CD8-positive, alpha-beta memory T cell (primary cell): ENCODE measurements at places on chromosomes 4 and X.

DNA sequence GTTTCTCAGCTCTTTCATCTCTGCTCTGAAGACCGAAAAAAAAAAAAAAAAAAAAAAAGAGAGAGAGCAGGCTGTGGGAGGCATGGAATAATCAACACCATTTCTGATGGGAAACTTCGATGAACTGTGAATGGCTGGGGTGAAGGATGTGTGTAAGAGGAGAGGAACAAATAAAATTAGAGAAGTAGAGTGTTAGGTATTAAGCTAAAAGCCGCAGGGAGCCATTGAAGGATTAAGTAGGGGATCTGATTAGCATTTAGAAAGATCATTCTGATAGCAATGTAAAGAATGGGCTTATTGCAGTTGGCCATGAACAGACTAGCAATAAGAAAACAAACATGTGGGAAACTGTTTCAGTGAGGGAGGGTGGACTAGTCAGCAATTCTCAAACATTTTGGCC lies 33.6 kb upstream of the JADE1 start:
- H3K27ac ChIP-seq = no peak overlapping the region
- DNase-seq = no peak
- no peaks in the 10 kb centered on the region for H3K36me3 ChIP-seq
- no peak overlapping the region for H3K4me3 ChIP-seq
- no peaks in the 10 kb centered on the region for H3K4me1 ChIP-seq

- H3K36me3 ChIP-seq = no peaks in the 10 kb centered on the region
- no peaks in the 10 kb centered on the region for H3K27me3 ChIP-seq
- DNase-seq = no peak
- no peaks in the 10 kb centered on the region for H3K4me1 ChIP-seq
These were observed 217.3 kb upstream of the TAPT1 start for GRCh38 chr4:16443504-16444088.

- DNase-seq = no peak
- H3K36me3 ChIP-seq = no peaks in the 10 kb centered on the region
- H3K27me3 ChIP-seq = no peaks in the 10 kb centered on the region
- H3K4me3 ChIP-seq = no peak overlapping the region
These were observed 198.9 kb downstream of the MID1IP1 start for GRCh38 chrX:38999967-39000745.

GRCh38 chr4:52643785-52644244 lies 15.3 kb downstream of the USP46 start:
- H3K36me3 ChIP-seq = no peaks in the 10 kb centered on the region
- no peaks in the 10 kb centered on the region for H3K27me3 ChIP-seq
- no peaks in the 10 kb centered on the region for H3K4me1 ChIP-seq

DNA sequence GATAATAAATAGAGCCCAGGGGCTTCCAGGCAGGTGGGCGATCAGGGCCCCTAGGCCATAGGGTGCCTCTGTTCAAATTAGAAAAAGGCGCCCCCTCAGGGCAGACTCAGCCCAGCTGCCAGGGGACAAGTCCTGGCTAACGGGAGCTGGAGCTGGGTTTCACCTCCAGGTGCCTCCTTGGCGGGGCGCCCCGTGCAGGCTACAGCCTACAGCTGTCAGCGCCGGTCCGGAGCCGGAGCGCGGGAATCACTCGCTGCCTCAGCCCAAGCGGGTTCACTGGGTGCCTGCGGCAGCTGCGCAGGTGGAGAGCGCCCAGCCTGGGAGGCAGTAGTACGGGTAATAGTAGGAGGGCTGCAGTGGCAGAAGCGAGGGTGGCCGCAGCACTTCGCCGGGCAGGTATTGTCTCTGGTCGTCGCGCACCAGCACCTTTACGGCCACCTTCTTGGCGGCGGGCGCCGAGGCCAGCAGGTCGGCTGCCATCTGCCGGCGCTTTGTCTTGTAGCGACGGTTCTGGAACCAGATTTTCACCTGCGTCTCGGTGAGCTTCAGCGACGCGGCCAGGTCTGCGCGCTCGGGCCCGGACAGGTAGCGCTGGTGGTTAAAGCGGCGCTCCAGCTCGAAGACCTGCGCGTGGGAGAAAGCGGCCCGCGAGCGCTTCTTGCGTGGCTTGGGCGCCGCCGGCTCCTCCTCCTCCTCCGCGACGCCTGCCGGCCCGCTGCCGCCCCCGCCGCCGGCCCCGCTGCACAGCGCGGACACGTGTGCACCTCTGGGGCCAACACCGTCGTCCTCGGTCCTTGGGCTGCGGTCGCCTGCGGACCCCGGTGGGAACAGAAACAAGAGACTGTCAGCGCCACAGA lies 2.4 kb downstream of the NKX3-2 start:
- no peaks in the 10 kb centered on the region for H3K36me3 ChIP-seq
- H3K27me3 ChIP-seq = peaks cover 90% of the 10 kb centered on the region
- peaks cover 32% of the 10 kb centered on the region for H3K4me1 ChIP-seq
- no peak overlapping the region for H3K27ac ChIP-seq
- no peak for DNase-seq
- no peak overlapping the region for H3K4me3 ChIP-seq

DNA sequence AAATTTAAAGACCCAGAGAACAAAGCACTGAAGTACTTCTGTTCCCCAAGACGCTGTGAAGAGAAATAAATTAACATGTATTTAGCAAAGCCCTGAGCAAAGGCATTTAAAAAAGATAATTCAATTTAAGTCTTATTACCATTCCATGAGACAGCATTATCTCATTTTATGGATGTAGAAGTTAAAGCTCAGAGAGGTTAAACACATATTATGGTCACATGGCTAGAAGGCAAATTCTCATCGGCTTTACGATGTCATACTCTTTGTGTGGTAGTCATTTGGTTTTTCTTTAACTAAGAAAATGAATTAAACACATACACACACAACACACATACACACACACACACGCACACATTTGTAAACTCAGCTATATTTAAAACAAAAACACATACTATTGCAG lies 262.7 kb downstream of the HS3ST1 start:
- H3K27ac ChIP-seq = no peak overlapping the region
- H3K4me3 ChIP-seq = no peak overlapping the region
- no peaks in the 10 kb centered on the region for H3K27me3 ChIP-seq
- H3K4me1 ChIP-seq = no peaks in the 10 kb centered on the region

DNA sequence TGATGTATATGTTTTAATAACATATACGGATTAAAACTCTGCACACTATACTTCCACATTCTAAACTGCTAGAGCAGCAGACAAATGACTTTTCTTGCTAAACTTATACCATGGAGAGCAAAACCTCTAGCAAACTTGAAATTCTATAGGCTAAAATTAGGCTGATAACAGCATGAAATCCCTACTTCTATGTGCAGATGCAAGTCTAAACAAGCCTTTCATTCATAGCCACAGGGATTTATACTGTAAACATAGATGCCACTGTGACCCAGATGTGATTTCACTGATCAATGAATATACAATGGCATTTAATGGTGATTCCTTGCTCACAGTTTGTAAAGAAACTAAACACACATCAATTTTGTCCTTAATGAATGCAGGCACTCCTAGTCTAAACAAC lies 151.0 kb downstream of the ANTXR2 start:
- H3K4me3 ChIP-seq = no peak overlapping the region
- H3K27me3 ChIP-seq = no peaks in the 10 kb centered on the region
- DNase-seq = no peak
- no peaks in the 10 kb centered on the region for H3K4me1 ChIP-seq

DNA sequence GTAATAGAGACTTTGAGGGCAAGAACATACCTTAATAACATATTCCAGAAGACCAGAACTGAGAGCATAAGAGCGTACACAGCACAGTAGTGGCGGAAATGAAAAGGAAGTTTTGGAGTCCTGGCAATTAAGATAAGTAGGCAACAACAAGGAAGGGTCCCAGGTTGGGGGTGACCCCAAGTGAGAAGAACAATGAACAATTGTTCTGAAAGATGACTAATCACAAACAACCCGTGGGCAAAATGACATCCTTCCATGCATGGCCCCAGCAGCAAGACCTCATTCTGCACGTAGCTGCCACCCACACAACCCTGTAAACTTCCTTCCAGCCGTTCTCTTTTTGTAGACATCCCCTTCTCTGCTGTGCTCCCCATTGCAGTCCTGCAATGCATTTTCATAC lies 384.4 kb upstream of the PABPC4L start:
- H3K4me3 ChIP-seq = no peak overlapping the region
- no peaks in the 10 kb centered on the region for H3K27me3 ChIP-seq
- H3K27ac ChIP-seq = no peak overlapping the region
- no peaks in the 10 kb centered on the region for H3K4me1 ChIP-seq
- H3K36me3 ChIP-seq = no peaks in the 10 kb centered on the region
- DNase-seq = no peak

DNA sequence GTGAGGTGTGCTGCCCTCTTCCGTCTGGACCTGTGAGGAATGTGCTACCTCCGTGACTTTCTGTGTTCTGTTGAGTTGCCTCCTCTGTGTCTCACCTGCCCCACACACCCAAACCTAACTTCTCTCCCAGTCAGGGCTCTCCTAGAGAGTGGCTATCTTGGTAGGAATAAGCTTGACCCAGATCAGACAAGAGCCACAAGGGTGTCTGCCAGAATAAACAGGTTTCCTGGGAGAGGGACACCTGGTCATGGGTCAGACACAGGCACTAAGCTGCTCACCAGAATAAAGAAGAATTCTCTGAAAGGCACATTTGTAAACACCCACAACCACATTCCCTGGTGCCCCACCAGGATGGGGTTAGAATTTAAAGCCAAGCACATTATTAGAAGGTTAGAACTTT lies 11.1 kb downstream of the ZNF182 start:
- H3K4me3 ChIP-seq = no peak overlapping the region
- no peak overlapping the region for H3K27ac ChIP-seq
- peaks cover 13% of the 10 kb centered on the region for H3K4me1 ChIP-seq
- DNase-seq = no peak

- no peaks in the 10 kb centered on the region for H3K36me3 ChIP-seq
- peak; percentile 67 for DNase-seq
- no peak overlapping the region for H3K27ac ChIP-seq
These were observed 2.3 kb downstream of the MAML3 start for GRCh38 chr4:140151699-140152012.

GRCh38 chrX:10189317-10190268 lies 32.8 kb downstream of the CLCN4 start:
- H3K27me3 ChIP-seq = no peaks in the 10 kb centered on the region
- no peaks in the 10 kb centered on the region for H3K4me1 ChIP-seq
- H3K4me3 ChIP-seq = no peak overlapping the region
- DNase-seq = peak; percentile 56

DNA sequence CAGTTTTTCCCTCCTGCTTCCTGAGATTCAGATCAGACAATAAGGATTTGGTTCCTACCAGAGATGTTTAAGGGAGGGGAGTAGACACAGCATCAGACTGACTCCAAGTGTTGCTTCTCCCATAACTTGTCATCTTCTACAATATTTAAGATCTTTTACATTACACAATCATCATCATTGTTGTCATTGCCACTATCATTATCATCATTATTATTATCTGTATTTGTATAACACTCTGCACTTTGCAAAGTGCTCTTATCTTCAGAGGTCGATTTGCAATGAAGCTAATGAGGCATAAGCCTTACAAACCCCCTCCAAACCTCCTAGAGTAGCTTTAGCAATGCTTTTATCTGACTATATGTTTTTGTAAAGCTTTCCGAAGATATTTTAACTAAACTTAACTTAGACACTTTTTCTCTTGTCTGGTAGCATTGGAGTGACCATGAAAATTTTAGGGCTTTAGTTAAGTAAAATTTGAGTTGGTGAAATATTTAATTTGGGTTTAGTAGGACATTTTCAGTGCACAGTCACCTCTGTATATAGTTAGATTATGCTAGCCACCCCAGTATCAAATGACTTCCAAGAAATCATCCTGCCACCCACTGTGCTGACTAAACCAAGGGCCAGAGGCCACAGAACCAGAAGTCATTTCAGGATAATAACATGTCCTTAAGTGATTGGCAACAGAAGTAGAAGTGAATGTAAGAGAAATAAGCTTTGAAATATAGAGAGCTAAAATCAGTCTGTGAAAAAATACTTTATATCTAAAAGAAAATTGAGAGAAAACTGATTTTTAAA lies 124.2 kb upstream of the NRK start:
- H3K4me3 ChIP-seq = no peak overlapping the region
- H3K27ac ChIP-seq = no peak overlapping the region
- no peak for DNase-seq
- no peaks in the 10 kb centered on the region for H3K36me3 ChIP-seq
- no peaks in the 10 kb centered on the region for H3K27me3 ChIP-seq

GRCh38 chr4:1279253-1279652 lies 10.4 kb upstream of the MAEA start:
- H3K36me3 ChIP-seq = no peaks in the 10 kb centered on the region
- DNase-seq = no peak
- no peak overlapping the region for H3K4me3 ChIP-seq
- no peaks in the 10 kb centered on the region for H3K4me1 ChIP-seq
- H3K27me3 ChIP-seq = no peaks in the 10 kb centered on the region
- H3K27ac ChIP-seq = no peak overlapping the region

GRCh38 chrX:153226344-153227185 lies 47.5 kb downstream of the MAGEA1 start:
- H3K27me3 ChIP-seq = no peaks in the 10 kb centered on the region
- no peak overlapping the region for H3K4me3 ChIP-seq
- no peaks in the 10 kb centered on the region for H3K36me3 ChIP-seq

DNA sequence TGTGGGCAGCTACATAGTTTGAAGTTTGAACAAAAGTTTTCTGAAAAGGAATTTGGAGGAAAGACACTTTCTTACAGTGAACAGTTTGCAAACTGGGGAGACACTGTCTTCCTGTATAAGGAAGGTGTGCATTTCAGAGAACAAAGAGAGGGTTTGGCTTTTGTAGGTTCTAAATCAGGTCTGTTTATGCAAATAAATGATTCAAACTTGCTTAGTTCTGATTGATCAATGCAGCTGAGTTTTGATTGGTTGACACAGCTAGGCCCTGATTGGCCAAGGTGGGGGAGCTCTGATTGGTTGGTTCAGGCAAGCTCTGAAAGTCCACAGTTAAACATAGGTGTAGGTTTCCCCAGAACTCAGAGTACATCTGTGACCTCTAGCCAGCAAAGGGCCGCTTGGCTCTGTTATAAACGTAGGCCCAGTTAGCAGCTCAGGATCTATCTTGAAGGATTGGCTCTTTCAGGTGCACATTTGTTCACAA lies 63.0 kb upstream of the ENPP6 start:
- peak; percentile 13 for DNase-seq
- no peaks in the 10 kb centered on the region for H3K27me3 ChIP-seq
- no peak overlapping the region for H3K27ac ChIP-seq
- no peaks in the 10 kb centered on the region for H3K36me3 ChIP-seq

DNA sequence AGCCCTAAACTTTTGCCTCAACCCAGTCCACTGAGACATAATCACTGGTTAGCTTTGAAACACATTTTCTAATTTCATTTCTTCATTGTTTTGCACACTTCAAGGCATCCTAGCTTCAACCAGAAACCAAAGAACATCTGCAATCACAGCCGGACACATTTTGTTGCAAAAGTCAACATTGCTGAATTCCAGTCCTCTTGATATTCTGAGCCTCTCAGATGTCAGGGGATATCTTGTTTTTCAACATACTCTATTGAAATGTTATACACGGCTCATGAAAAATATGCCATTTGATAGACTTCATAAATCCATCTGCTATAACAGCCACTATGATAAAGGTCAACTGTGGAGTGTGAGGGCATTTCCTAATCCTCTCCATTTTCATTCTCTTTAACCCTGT lies 241.6 kb upstream of the PUDP start:
- no peak overlapping the region for H3K27ac ChIP-seq
- H3K27me3 ChIP-seq = no peaks in the 10 kb centered on the region
- DNase-seq = no peak
- no peaks in the 10 kb centered on the region for H3K4me1 ChIP-seq
- no peaks in the 10 kb centered on the region for H3K36me3 ChIP-seq

- H3K27me3 ChIP-seq = no peaks in the 10 kb centered on the region
- no peak overlapping the region for H3K4me3 ChIP-seq
- H3K36me3 ChIP-seq = no peaks in the 10 kb centered on the region
- no peak overlapping the region for H3K27ac ChIP-seq
- peaks cover 6% of the 10 kb centered on the region for H3K4me1 ChIP-seq
- no peak for DNase-seq
These were observed 5.2 kb downstream of the MFSD8 start for GRCh38 chr4:127959794-127960193.
